ENCODE measurements at places on chromosomes 5 and 9.

- no peak for DNase-seq
Measured at GRCh38 chr9:71677209-71677608, 91.1 kb downstream of the CEMIP2 start.

GRCh38 chr9:70382709-70383605, 31.5 kb downstream of the KLF9 start:
- DNase-seq, result no peak

DNA sequence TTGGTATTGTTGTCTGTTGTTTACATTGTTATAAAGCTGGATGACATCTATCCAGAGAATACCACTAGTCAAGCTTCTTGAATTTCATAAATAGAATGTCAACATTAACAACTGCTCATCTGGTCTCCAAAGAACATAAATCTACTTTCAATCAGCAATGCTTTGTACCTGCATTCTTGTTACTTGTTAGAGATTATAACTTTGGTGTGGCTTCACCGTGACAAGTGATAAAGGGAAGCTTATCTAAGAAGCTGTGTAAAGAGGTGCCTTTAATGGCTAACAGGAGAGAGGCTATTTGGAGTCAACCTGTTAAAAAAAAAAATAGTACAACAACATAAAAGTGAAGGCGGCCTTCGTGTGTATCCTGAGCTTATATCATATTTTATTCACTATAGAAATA, 41.8 kb downstream of the MUSK start:
- no peak for DNase-seq

DNA sequence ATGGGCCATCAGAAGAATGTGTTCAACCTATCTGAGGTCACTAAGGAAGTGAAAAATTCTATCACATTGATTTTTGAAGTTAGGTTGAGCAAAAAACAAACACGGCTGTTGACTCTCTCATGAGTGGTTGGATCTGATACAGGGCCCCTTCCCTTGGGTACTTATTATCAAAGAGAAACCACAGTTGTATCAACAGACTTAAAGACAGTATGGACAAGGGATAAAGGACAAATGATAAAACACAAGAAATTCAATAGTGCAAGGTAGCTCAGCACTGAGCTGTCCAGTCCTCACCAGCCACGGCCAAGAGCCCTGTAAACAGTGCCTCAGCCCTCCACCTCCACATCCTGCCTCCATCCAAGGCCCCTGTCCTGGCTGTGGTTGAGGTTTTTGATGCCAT, 86.9 kb downstream of the UBE2QL1 start:
- DNase-seq, result no peak

GRCh38 chr9:89425024-89425805, 72.7 kb downstream of the SEMA4D start:
- no peak for DNase-seq

DNA sequence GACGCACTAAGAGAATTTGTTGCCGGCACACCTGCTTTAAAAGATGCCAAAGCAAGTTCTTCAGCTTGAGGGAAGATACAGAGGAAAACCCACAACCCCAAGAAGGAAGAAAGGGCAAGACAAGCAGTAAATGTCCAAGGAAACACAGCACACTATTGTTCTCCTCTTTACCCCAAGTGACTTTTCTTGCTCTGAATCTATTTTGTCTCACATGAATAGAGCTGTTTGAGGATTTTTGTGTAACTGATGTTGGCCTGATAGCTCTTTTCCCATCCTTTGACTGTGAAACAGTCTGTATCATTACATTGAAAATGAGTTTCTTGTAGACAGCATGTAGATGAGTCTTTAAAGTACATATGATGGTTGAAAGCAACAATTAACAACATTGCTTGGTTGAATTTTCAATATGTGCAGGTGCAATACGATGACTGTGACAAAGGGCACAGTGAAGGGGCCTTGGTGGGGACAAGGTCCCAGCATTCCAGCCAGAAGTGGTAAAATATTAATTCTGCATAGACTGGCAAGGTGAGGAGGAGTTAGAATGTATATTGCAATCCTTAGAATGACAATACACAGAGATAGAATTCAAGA, 16.8 kb upstream of the CEP72 start:
- DNase-seq, result no peak

DNA sequence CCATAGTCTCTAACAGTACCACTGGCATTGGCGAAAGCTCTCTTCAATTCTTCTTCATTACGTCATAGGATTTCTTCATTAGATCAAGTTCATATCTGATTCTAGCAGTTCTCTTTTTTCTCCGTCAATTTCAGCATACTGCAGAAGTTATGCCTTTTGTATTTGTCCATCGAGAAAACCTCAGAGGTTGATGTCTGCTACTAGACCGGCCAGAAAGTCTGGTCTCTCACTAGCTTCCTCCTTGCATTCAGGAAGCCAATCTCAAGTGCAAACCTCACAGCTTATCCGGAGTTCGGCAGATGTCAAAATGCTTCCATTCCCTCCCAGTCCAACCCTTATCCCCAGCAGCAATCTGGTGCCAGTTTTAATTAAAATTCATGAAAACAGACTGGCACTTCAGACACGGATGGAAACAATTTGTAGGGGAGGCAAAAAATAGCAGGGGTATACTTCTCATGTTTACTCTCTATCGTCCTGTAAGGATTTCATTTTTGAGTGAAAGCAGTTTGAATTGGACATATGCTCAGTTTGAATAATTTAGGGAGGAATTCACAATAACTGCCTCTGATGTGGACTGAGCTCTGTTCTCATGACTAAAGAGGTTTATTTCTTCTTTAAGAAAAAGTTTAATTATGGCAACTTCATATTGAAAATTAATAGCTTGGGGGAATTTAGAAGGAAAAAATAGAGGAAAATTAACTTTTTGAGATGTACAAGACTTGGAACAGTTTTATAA, 56.4 kb upstream of the TMC1 start:
- DNase-seq, result no peak
